ENCODE measurements at places on chromosomes 16 and 17. TPM values are rescaled to one million over a fixed set of nuclear protein-coding genes. Genes with fewer than 3 reads are reported as not detected.

AOC3 gene
- 0.35 TPM for polyA plus RNA-seq

EPX gene
- not detected for polyA plus RNA-seq

SGCA gene
- polyA plus RNA-seq: 0.43 TPM

MYO15A gene
- 1.9 TPM for polyA plus RNA-seq

KRTAP3-2 gene
- polyA plus RNA-seq: not detected

GP2 gene
- not detected for polyA plus RNA-seq

CHCT1 gene
- not detected for polyA plus RNA-seq

TBX4 gene
- polyA plus RNA-seq: not detected

MEIOB gene
- polyA plus RNA-seq: not detected

ZNF597 gene
- polyA plus RNA-seq: 1.8 TPM

COL1A1 gene
- 0.14 TPM for polyA plus RNA-seq

GP1BA gene
- not detected for polyA plus RNA-seq

SBK1 gene
- polyA plus RNA-seq: 18.2 TPM

ABAT gene
- polyA plus RNA-seq: 132 TPM

HSBP1 gene
- 158 TPM for polyA plus RNA-seq

HOXB5 gene
- not detected for polyA plus RNA-seq

PRCD gene
- polyA plus RNA-seq: 22.5 TPM

TIGD7 gene
- 25.2 TPM for polyA plus RNA-seq

KRT9 gene
- not detected for polyA plus RNA-seq

RMI2 gene
- 0.48 TPM for polyA plus RNA-seq

HLF gene
- 0.70 TPM for polyA plus RNA-seq

GPR142 gene
- not detected for polyA plus RNA-seq

C17orf100 gene
- polyA plus RNA-seq: 10.3 TPM

THOC6 gene
- polyA plus RNA-seq: 23.0 TPM

CTRB1 gene
- polyA plus RNA-seq: not detected

CNGB1 gene
- 20.7 TPM for polyA plus RNA-seq

KRT13 gene
- polyA plus RNA-seq: not detected

BCKDK gene
- 26.8 TPM for polyA plus RNA-seq

LITAFD gene
- polyA plus RNA-seq: not detected

CCR7 gene
- not detected for polyA plus RNA-seq

MPO gene
- not detected for polyA plus RNA-seq

EVPLL gene
- polyA plus RNA-seq: not detected
